ENCODE measurements at places on chromosomes 2 and 18. TPM values are rescaled to one million over a fixed set of nuclear protein-coding genes. Genes with fewer than 3 reads are reported as not detected.

The UGT1A9 gene
- total RNA-seq: not detected

The CREG2 gene
- total RNA-seq: not detected

GRCh38 chr2:142435847-142436246 is 305.0 kb upstream of the LRP1B start:
- no peak for DNase-seq

DNA sequence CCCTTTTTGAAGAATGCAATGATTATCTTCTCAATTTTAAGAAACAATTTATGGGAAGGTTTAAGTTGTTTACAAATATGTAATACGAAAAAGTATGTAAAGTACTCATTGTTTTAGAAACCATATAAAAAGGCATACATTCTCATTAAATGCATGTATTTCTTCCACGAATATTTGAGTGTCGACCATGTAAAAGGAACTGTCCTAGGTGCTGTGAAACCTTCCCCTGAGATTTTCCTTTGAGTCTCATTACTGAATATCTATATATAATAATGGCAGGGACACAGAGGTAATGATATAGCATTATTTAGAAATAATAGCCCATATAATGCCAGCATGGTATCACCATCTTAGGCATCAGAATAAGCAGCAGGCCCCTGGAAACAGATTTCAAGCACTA is 239.3 kb downstream of the ERBB4 start:
- DNase-seq: no peak

- DNase-seq: peak; percentile 59
These were observed 127.6 kb upstream of the ITGA6 start for GRCh38 chr2:172299741-172300140.

GRCh38 chr2:239596792-239597191 is 196.0 kb upstream of the HDAC4 start:
- DNase-seq: no peak

- no peak for DNase-seq
These were observed 134.8 kb downstream of the MREG start for GRCh38 chr2:215878476-215879063.

DNA sequence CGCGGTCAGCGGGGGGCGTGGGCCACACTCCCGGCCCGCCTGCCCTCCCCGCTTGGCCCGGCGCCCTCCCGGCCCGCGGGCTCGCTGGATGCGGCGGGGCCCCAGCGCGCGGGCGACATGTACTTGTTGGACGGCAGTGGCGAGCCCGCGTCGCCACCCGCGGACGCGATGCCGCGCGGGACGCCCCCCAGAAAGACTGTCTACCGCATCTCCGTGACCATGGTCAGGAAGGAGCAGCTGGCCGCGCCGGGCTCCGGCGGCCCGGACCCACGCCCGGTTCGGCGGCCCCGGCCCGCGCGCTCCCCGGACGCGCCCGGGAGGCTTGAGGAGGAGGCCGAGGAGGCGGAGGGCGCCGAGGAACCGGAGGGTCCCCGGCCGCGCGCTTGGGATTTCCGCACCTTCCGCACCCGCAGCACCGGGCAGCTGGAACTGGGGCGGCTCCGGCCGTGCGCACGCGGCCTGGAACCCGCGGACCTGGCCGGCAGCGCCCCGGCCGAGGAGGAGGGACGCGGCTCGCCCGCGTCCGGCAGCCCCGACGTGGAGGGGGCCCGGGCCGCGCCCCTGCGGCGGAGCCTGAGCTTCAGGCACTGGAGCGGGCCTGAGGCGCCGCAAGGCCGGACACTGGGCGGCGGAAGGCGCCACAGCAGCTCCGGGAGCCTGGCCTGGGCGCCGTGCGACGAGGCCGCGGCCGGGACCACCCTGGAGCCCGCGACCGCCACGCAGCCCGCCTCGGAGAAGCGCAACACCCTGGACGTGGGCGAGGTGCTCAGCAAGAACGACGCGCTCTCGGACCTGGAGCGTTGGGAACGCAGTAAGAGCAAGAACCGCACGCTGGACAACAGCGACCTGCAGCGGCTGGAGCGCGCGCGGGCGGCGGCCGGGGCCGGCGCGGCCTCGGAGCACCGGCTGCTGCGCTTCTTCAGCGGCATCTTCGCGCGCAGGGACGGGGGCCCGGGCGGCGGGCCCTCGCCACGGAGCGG is 176.4 kb downstream of the AGAP1 start:
- peak; percentile 62 for DNase-seq
